ENCODE measurements at places on chromosomes 1 and 21. TPM values are rescaled to one million over a fixed set of nuclear protein-coding genes. Genes with fewer than 3 reads are reported as not detected.

Gene LRRC71
- 0.14 TPM for total RNA-seq

Gene MMEL1
- total RNA-seq, result not detected

Gene CYP4A11
- not detected for total RNA-seq

Gene HSPA6
- 0.88 TPM for total RNA-seq

Gene NTNG1
- 0.22 TPM for total RNA-seq

Gene PCBP3
- 0.86 TPM for total RNA-seq

Gene MARCKSL1
- total RNA-seq, result 33.5 TPM

Gene SPRR2A
- not detected for total RNA-seq

Gene FLG
- not detected for total RNA-seq

Gene C1orf185
- not detected for total RNA-seq

Gene BACE2
- total RNA-seq, result 18.8 TPM

Gene TBX15
- under 0.01 TPM for total RNA-seq

Gene TSPAN2
- total RNA-seq, result not detected

Gene CDK11B
- total RNA-seq, result 9.2 TPM

Gene NUP133
- 23.6 TPM for total RNA-seq

Gene GPR37L1
- total RNA-seq, result 0.22 TPM

Gene ESPN
- total RNA-seq, result not detected

Gene F13B
- not detected for total RNA-seq

Gene ZP4
- not detected for total RNA-seq

Gene SLC45A3
- total RNA-seq, result 11.9 TPM

Gene MCOLN2
- 0.29 TPM for total RNA-seq

Gene NPPA
- not detected for total RNA-seq

Gene SLC25A34
- 0.43 TPM for total RNA-seq

Gene SPRR4
- not detected for total RNA-seq

Gene NUAK2
- total RNA-seq, result 9.7 TPM

Gene HRNR
- not detected for total RNA-seq

Gene CNKSR1
- 0.22 TPM for total RNA-seq
